ENCODE measurements at places on chromosomes 7 and 10.
A peak's percentile ranks its signal among the peaks of the same experiment; 100 is the strongest.

GRCh38 chr10:12526311-12526710, 177.0 kb downstream of the CAMK1D start:
- H3K36me3 ChIP-seq, result peaks cover 6% of the 10 kb centered on the region
- DNase-seq, result no peak
- no peaks in the 10 kb centered on the region for H3K4me1 ChIP-seq
- no peak overlapping the region for H3K27ac ChIP-seq
- no peak overlapping the region for H3K4me3 ChIP-seq

- peaks cover 51% of the 10 kb centered on the region for H3K4me1 ChIP-seq
- peak overlapping the region; percentile 75 for H3K27ac ChIP-seq
- peaks cover 13% of the 10 kb centered on the region for H3K27me3 ChIP-seq
- no peak for DNase-seq
- no peak overlapping the region for H3K4me3 ChIP-seq
These were observed 27.9 kb downstream of the ADCYAP1R1 start for GRCh38 chr7:31079824-31080511.

GRCh38 chr7:94940241-94940640, 32.8 kb downstream of the PPP1R9A start:
- H3K36me3 ChIP-seq, result no peaks in the 10 kb centered on the region
- no peak for DNase-seq
- peaks cover 8% of the 10 kb centered on the region for H3K4me1 ChIP-seq
- no peak overlapping the region for H3K27ac ChIP-seq
- peaks cover 3% of the 10 kb centered on the region for H3K27me3 ChIP-seq
- H3K4me3 ChIP-seq, result no peak overlapping the region

DNA sequence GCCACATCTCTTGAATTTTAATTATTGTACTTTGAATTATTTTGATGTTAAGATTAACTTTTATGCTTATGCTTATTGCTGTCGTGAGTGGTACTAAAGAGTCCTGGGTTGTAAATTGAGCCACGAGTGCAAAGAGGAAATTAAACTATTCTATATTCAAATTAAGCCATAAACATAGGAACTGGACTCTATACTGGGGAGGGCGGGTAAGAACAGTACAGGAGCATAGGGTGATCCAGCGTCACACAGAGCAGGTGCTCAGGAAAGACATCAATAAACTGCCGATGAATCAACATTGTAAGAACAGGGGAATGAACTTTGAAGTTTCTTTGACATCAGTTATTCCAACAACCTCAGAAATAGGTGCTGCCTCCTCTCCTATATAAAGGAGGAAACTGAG, 219.6 kb downstream of the CACNB2 start:
- no peak for DNase-seq
- H3K4me3 ChIP-seq, result no peak overlapping the region
- no peaks in the 10 kb centered on the region for H3K36me3 ChIP-seq
- H3K4me1 ChIP-seq, result peaks cover 9% of the 10 kb centered on the region

- H3K4me3 ChIP-seq, result no peak overlapping the region
- DNase-seq, result peak; percentile 84
- H3K36me3 ChIP-seq, result no peaks in the 10 kb centered on the region
- H3K27me3 ChIP-seq, result peaks cover 3% of the 10 kb centered on the region
These were observed 40.5 kb upstream of the SLF2 start for GRCh38 chr10:100872034-100872791.

DNA sequence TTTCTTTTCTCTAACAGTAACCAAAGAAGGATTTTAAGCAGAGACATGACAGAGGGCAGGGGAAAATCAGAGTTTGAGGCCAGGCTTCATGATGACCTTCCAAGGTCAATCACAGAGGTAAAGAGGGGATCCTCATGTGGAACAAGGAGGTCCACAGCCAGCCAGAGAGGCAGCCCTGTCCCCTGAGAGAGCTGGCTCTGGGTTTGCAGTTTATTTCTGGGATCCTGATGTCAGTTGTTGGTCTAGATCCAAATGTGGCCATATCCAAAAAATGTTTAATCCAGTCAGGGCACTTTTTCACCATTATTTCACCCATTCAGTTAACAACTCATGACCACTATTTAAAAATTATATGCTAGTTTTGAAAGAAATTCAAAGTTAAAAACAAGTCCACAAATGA, 45.6 kb downstream of the GPR141 start:
- DNase-seq, result no peak
- H3K4me3 ChIP-seq, result no peak overlapping the region
- H3K4me1 ChIP-seq, result peaks cover 6% of the 10 kb centered on the region
- H3K36me3 ChIP-seq, result no peaks in the 10 kb centered on the region
- peaks cover 3% of the 10 kb centered on the region for H3K27me3 ChIP-seq
- H3K27ac ChIP-seq, result no peak overlapping the region

DNA sequence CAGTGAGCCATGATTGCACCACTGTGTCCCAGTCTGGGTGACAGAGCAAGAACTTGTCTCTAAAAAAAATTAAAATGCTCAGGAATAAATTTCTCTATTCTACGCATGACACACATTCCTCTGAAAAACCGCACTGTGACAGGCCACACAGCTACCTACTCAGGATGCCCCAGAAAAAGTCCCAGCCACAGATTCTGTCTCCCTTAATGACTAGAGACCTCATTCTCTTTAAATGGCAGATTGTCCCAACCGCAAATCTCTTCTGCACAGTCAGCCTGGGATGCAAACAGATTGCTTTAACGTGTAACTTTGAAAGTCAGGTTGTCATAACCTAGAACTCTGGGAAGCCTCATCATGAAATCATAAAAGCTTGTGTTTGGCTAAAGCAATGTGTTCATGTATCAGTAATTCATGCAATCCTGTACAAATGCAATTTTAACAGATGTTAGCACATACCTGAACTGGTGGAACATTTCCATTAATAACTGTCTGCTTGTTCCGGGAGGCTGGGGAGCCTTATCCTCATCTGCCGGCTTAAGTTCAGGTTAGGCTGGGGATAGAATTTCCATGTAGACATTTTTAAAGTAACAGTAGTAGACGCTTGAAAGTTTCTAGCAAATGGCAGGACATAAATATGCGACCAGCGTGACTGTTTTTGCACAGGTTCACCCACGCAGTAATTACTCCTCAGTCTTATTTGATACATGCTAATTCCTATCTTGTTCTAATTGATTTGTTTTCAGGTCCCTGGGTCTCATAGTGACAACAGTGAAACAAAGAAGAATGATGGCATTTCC, 26.2 kb upstream of the MSRB2 start:
- H3K4me1 ChIP-seq, result peaks cover 6% of the 10 kb centered on the region
- H3K4me3 ChIP-seq, result no peak overlapping the region
- peaks cover 1% of the 10 kb centered on the region for H3K27me3 ChIP-seq
- DNase-seq, result no peak
- H3K36me3 ChIP-seq, result no peaks in the 10 kb centered on the region

DNA sequence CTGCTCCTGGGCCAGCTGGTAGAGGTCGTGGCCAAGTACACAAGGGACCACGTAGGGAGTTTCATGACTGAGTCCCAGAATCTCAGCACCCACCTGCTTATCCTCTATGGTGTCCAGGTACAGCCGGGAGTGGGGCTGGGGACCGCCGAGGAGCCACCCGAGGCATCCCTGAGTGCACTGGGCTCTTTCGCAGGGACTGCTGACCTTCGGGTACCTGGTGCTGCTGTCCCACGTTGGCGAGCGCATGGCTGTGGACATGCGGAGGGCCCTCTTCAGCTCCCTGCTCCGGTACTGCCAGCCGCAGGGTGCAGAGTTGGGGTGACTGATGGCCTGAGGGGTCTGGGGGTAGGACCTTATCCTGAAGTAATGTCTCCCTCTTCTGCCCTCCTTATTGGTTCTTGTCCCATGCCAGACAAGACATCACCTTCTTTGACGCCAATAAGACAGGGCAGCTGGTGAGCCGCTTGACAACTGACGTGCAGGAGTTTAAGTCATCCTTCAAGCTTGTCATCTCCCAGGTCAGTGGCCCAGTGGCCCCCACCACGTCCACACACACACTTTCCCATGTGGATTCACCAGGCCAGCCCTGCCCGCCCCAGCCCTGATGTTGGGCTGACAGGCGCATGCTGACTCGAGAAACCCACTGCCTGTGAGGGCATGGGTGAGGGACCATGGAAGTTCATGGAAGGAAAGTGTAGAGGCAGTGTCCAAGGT, 6.2 kb downstream of the ABCB8 start:
- H3K4me1 ChIP-seq, result peaks cover 2% of the 10 kb centered on the region
- H3K27me3 ChIP-seq, result peaks cover 8% of the 10 kb centered on the region
- no peak for DNase-seq
- H3K36me3 ChIP-seq, result no peaks in the 10 kb centered on the region
- H3K27ac ChIP-seq, result no peak overlapping the region

DNA sequence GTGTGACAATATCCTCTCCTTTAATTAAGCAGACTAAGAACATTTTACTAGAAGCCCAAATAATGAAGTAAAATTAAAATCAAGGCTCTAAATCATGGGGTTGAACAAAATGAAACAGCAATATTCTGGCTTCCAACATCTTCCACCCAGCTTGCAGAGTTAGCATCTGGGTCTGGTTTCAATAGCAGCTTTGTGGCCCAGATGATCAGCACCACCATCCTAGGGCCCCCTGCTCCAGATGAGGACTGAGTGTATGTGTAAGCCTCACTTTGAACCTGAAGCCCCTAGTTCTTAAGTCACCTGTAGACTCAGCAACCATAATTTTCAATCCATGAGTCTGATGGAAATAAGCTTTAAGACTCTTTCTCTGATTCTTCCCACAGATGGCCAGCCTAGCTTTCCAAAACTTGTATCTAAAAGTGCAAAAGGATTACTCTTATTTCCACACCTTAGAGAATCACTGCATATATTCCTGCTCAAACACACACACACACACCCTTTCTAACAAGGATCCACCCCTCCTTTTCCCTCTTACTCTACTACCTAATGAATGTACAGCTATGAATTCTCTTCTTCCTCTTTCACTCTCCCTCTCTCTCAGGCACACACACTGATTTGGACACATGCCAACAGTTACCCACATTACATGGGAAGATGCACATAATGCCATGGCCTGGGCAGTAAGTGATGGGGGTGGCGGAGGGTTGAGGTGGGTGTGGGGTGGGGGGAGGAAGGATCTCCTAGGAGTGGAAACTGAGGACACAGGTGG, 3.5 kb downstream of the DENND11 start:
- H3K27ac ChIP-seq, result no peak overlapping the region
- DNase-seq, result no peak
- H3K36me3 ChIP-seq, result peaks cover 8% of the 10 kb centered on the region

DNA sequence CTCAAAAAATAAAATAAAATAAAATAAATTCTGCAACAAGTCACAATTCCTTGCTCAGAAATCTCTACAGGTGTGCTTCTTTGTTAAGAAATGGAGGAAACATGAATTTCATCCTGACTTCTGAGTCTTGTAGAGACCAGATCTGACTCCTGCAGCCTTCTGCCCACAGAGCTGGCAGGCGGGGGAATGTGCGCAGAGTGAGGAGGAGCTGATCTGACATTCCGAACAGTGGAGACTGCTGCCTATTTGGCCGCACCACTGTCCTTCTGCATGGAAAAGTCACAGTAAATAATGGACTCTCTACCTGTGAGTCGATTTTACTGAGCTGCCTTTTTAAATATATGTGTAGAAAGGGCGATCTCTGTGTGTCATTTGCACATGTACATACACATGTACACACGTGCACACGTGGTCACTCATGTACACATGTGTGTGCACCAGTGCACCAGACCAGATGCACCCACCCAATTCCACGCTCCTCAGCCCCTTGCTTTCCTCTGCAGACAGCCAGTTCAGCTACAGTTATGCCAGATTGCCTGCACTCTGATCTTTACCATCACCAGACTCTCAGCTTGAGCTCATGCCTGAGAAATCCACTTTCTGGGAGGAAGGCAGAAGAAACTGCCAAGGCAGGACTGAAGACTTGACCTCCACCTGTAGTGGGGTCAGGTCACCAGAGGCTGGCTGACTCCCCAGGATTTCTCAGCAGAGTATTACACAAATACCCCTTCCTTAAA, 54.9 kb downstream of the IKZF1 start:
- no peak overlapping the region for H3K27ac ChIP-seq
- H3K36me3 ChIP-seq, result no peaks in the 10 kb centered on the region
- H3K4me1 ChIP-seq, result peaks cover 28% of the 10 kb centered on the region

DNA sequence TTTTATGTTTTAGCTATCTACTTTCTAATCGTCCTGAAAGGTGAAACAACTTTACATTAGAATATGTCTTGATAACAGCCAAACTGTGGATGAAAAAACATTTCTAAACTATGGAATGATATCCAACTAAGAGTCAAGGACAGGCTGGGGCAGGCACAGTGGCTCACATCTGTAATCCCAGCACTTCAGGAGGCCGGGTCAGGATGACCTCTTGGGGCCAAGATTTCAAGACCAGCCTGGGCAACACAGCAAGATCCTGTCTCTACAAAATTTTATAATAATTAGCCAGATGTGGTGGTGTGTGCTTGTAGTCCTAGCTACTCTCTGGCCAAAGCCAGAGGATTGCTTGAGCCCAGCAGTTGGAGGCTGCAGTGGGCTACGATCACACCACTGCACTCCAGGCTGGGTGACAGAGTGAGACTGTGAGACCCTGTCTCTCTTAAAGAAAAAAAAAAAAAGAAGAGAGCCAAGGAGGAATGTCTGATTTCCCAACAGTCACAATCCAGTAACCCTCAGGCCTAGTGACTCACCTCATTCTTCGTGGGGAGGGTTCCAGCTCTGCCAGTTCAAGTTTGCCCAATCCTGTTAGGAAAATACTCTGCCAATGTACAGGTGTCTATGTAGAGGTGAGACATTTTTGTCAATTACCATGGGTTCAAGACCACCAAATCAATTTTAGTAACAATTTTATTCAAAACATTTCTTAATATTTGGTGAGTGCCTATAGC, 14.6 kb upstream of the FZD1 start:
- DNase-seq, result no peak
- no peak overlapping the region for H3K27ac ChIP-seq
- no peaks in the 10 kb centered on the region for H3K4me1 ChIP-seq
- no peaks in the 10 kb centered on the region for H3K27me3 ChIP-seq

DNA sequence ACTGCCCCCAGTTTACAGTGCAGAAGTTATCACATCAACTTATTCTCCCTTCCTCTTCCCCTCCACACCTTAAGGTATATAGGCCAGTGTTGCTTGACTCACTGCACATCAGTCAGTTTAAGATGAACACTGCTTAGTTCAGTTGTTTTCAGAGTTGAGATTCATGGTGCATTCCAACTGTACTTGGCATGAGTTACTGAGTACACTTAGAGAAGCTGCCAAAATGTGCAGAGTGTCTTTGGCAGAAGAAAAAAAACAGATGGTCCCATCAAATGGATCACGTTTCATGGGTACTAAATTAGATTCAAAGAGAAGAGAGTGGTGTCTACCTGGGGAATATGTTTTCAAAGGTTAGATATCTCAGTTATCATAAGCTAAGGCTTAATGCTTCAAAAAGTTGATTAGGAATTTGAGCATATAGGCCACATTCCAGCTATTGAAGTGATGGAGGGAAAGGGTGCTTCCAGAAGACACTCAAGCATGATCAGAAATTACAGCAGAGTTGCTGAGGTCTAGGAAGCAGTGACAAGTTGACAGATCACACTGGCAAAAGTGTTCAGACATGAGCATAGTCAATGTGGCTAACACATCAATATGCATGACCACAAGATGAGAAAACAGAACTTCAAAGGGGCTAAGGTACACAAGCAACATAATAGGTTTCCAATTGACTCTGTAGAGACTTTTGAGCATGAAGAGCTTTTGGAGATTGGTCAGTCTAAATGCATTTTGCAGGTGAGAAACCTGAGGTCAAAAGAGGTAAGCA, 579.2 kb upstream of the CELF2 start:
- H3K4me3 ChIP-seq, result no peak overlapping the region
- no peaks in the 10 kb centered on the region for H3K36me3 ChIP-seq
- no peak overlapping the region for H3K27ac ChIP-seq
- H3K27me3 ChIP-seq, result no peaks in the 10 kb centered on the region
- no peak for DNase-seq
- no peaks in the 10 kb centered on the region for H3K4me1 ChIP-seq
